ENCODE measurements at places on chromosomes 5 and 9.

GRCh38 chr9:104798209-104798995 lies 34.5 kb downstream of the NIPSNAP3B start:
- DNase-seq, result no peak

GRCh38 chr5:139140591-139141071 lies 57.5 kb downstream of the SIL1 start:
- DNase-seq, result no peak

- no peak for DNase-seq
Observed at GRCh38 chr9:126454215-126454614, 127.6 kb downstream of the MVB12B start.

- no peak for DNase-seq
Observed at GRCh38 chr5:11387382-11387781, 516.9 kb downstream of the CTNND2 start.

DNA sequence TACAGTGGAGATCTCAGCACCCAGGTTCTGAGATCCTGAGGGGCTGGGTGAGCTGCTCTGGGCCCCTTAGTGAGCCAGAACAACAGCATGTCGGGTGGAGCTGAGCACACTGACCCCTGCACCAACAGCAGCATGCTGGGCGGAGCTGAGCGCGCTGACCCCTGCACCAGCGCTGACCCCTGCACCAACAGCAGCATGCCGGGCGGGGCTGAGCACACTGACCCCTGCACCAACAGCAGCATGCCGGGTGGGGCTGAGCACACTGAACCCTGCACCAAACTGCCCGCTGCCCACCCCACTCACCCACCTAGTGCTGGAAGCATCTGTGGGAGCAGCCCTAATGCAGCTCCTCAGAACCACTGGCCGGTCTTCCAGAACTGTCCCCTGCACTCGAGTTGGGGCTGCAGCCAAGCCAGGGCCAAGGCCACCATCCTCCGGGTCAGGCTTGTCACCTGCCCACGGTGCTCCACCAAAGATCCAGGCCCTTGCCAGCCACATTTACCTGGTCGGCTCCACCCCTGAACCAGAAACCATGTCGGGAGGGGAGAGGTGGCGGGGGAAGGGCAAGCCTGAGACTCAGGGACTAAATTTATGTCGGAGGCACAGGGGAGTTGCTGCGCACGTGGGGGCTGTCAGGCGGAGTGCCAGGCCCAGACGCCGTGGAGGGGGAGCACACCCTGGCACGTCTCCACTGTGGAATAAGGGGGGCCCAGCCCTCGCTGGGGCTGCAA lies 80.3 kb downstream of the ADAMTS2 start:
- DNase-seq, result no peak

DNA sequence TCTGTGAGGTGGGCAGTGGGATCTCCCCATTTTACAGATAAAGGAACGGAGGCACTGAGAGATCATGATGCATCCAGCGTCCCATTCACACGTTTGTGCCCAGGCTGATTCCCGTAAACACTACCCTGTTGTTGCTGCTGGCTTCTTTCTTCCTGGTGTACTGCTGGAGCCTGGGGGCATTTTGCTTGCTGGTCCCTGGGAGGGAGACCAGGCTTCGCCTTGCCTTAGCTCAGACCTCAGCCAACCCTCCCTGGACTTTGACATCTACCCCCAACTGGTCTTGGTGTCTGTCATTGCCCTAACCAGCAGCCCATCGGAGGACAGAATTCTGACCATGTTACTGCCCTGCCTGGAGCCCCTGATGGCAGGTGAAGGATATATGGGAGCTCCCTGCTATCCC lies 82.4 kb downstream of the ZNF618 start:
- no peak for DNase-seq

DNA sequence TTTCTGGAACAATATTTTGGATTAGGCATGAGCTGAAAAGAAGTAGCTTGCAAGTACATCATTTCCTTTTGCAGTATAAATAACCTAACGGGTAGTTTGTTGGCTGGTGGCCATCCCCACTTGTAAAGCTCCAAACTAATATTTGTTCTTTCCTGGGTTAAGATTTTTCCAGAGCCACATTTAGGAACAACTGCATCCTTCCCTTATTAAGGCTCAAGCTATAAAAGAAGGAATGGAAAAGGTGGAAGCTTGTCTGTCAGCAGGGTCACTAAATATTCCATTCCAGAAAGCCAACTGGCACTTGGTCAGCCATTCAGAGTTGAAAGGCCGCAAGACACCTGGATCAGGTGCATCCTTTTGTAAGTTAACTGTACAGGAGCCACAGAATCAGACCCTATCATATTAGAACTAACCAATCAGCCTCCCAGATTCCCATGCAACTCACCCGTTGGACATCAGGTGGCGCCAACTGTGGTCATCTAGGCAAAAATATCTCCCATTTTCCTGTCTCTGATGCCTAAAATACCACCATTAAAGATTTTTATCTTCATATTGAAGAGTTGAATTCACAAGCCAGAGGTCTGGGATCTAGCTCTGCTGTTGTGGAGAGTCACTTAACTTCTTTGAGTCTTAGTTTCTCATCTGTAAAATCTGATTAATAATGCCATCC lies 82.9 kb downstream of the PTCD2 start:
- no peak for DNase-seq

- DNase-seq, result no peak
Observed at GRCh38 chr9:2816476-2817141, 27.3 kb downstream of the PUM3 start.

GRCh38 chr5:109590799-109591198 lies 98.9 kb upstream of the MAN2A1 start:
- DNase-seq, result no peak

GRCh38 chr5:44935262-44935661 lies 126.5 kb downstream of the MRPS30 start:
- DNase-seq, result no peak

- DNase-seq, result peak; percentile 67
Observed at GRCh38 chr5:148957591-148958202, 105.2 kb downstream of the SH3TC2 start.

GRCh38 chr5:137619191-137619870 lies 116.6 kb downstream of the KLHL3 start:
- DNase-seq, result no peak

DNA sequence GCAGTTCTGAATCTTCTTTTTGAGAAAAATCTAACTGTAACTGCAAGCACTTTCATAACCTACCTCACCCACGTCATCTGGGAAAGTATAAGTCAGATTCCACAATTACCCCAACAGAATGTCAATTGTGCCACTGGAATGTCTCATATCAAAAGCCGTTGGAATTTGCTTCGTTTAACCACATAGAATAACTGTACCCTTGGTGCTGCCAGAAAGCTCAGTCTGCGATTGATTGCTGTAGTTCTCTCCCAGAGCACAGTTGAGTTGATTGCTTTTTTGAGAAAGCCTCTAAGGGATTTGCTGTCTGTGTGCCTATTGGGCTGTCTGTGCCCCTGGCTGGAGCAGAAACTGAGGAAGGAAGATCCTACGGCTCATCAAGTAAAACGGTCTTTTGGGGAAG lies 583.6 kb downstream of the TMEM38B start:
- DNase-seq, result no peak

GRCh38 chr5:43268188-43268820 lies 44.9 kb downstream of the HMGCS1 start:
- DNase-seq, result no peak

DNA sequence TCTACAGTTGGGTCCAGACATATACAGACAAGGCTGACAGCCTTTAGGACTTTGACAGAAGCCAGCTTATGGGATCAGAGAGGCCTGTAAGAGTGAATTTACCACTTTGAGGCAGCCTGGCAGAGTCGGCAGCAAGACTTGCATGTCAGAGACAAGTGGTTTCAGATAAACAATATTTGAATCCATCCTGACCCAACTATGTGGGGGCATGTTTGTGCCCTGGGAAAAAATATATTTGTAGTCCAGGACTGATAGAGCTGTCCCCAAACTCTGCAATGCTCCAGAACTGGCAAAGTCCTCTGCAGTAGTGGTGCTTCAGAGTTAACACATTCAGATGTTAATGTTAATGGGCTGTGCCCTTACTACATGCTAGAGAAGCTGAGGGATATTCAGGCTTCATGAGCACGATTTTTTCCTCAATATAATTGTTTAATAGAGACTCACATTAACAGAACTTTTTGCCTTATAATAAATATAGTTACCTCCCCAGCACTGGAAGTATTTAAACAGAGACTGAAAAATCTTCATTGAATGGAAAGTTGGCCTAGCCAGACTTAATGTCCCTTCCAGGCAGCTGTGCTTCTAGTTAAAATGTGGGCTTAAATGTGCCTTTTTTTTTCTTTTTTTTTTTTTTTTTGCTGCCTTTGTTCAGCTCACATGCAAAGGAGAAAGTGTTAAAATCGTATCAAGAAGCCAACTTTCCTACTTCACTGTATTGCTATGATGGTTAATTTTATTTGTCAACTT lies 42.9 kb downstream of the FEM1C start:
- DNase-seq, result no peak

- no peak for DNase-seq
Observed at GRCh38 chr9:32427111-32427873, 42.8 kb downstream of the ACO1 start.

GRCh38 chr9:5470122-5470521 lies 19.8 kb downstream of the CD274 start:
- no peak for DNase-seq

- DNase-seq, result no peak
Observed at GRCh38 chr9:76926846-76927245, 20.9 kb upstream of the PRUNE2 start.

DNA sequence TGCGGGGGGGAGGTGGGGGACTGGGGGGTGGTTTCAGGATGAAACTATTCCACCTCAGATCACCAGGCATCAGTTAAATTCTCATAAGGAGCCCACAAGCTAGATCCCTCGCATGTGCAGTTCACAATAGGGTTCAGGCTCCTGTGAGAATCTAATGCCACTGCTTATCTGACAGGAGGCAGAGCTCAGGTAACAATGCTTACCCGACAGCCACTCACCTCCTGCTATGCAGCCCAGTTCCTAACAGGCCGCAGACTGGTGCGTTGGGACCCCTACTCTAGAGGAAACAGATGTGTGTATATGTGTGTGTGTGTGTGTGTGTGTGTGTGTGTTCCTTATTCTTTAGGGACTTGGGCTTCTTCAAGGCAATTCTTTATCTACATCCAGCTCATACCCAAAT lies 352.3 kb upstream of the CCNH start:
- no peak for DNase-seq

GRCh38 chr5:11302663-11303062 lies 541.6 kb upstream of the DAP start:
- no peak for DNase-seq

DNA sequence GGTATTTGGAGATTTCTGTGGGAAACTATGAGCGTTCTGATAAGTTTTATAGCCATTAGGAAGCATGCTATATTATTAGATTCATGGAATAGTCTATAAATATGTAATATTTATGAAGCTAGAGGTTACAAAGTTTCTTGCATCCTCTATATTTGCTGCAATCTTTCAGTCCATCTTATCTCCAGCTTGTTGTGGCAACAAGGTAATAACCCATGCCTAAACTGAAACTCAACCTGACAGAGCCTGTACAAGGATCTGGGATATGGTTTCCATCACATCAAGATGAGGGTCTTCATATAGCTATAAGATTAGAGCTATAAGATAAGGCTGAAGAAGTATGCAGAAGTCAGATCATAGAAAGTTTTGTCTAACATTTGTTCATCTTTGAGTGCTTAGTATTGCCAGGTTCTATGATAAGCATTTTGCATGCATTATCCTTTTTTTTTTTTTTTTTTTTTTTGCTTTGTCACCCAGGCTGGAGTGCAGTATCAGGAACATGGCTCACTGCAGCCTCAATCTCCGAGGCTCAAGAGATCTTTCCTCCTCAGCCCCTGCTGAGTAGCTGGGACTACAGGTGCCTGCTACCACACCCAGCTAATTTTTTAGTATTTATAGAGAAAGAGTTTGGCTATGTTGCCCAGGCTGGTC lies 14.8 kb downstream of the BAAT start:
- no peak for DNase-seq

DNA sequence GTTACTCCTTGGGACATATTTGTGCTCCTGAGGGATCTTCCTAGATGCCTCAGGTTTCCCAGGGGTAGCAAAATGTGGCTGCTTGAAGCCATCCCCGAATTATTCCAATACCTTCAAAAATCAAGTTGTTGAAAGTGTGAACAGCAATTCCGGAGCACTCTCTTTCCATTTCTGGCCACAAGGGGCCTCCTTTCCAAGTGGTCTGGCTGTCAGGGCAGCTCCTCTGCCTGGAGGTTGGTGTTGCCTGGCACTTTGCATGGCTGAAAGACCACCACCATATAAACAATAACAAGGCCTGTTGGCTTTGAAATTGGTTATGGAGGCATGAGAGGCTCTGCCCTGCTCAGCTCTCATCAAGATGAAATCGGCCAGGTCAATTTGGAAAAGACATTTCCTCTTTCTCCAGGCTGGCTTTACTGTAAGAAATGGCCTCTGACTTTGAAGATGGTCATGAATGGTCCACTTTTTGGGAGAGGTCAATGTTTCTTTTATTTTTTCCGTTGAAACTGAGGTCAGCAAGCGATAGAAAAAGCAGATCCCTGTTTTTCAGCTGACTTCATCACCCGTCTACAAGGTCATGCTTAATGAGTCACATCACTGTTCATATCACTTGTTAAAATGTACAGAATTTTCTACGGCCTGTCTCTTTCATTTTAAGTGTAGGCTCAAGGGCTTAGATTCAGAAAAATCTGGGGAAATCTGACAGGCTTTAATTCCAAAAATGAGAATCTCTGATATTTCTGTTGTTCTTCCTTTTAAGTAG lies 481.1 kb upstream of the ZNF608 start:
- DNase-seq, result peak; percentile 16

GRCh38 chr5:18772475-18772874 lies 1138.2 kb downstream of the TAF11L14 start:
- no peak for DNase-seq

- no peak for DNase-seq
Observed at GRCh38 chr5:74916831-74917710, 50.9 kb upstream of the FAM169A start.

GRCh38 chr5:91123901-91124300 lies 259.2 kb downstream of the ARRDC3 start:
- DNase-seq, result no peak

- DNase-seq, result no peak
Observed at GRCh38 chr5:139481580-139482049, 943 bp downstream of the STING1 start.

GRCh38 chr9:13715430-13715829 lies 435.9 kb upstream of the MPDZ start:
- no peak for DNase-seq

GRCh38 chr9:96158147-96158546 lies 143.8 kb downstream of the HSD17B3 start:
- no peak for DNase-seq

GRCh38 chr5:112779531-112779930 lies 41.8 kb downstream of the APC start:
- no peak for DNase-seq

GRCh38 chr9:75200892-75201470 lies 112.7 kb downstream of the OSTF1 start:
- DNase-seq, result peak; percentile 34

Data from nephron progenitor cell (in vitro differentiated cells).